NCI-H460 (cell line): ENCODE measurements at places on chromosomes 4 and X. TPM values are rescaled to one million over a fixed set of nuclear protein-coding genes. Genes with fewer than 3 reads are reported as not detected.

The MGST2 gene
- 38.6 and 39.8 TPM in 2 replicates for total RNA-seq

The TAPT1 gene
- 8.5 and 10.5 TPM in 2 replicates for total RNA-seq

The SLC49A3 gene
- total RNA-seq: not detected in 2 replicates

The CACNA1F gene
- total RNA-seq: 0.05 TPM in 1 of 2 replicates, not detected in the other

The CSAG1 gene
- not detected in 2 replicates for total RNA-seq

The MAGEA2B gene
- total RNA-seq: not detected in 2 replicates

The LDB2 gene
- not detected in 2 replicates for total RNA-seq

The GLRA2 gene
- total RNA-seq: not detected in 2 replicates

The LRIT3 gene
- total RNA-seq: not detected in 2 replicates

The IGSF1 gene
- 0.67 and 0.72 TPM in 2 replicates for total RNA-seq

The GPR50 gene
- total RNA-seq: not detected in 2 replicates

The RBM46 gene
- total RNA-seq: not detected in 2 replicates

The STOX2 gene
- 2.2 and 4.4 TPM in 2 replicates for total RNA-seq

The GCNA gene
- 3.6 and 5.3 TPM in 2 replicates for total RNA-seq

The HERC5 gene
- total RNA-seq: 2.6 and 3.0 TPM in 2 replicates

The STPG2 gene
- not detected in 2 replicates for total RNA-seq

The SHROOM3 gene
- 0.40 and 0.58 TPM in 2 replicates for total RNA-seq

The SORBS2 gene
- total RNA-seq: 22.0 and 23.8 TPM in 2 replicates

The MTTP gene
- 0.05 TPM in 1 of 2 replicates, not detected in the other for total RNA-seq

The XAGE1A gene
- 0.25 TPM in 1 of 2 replicates, not detected in the other for total RNA-seq

The HPGDS gene
- 28.7 and 32.3 TPM in 2 replicates for total RNA-seq

The LUZP4 gene
- total RNA-seq: not detected in 2 replicates

The PHKA1 gene
- 24.7 and 29.1 TPM in 2 replicates for total RNA-seq

The TBC1D19 gene
- 46.9 and 54.9 TPM in 2 replicates for total RNA-seq

The MMGT1 gene
- total RNA-seq: 39.1 and 39.2 TPM in 2 replicates

The TRPC5OS gene
- total RNA-seq: not detected in 2 replicates

The ARSJ gene
- 0.84 and 0.95 TPM in 2 replicates for total RNA-seq

The CHRNA9 gene
- total RNA-seq: 0.26 TPM in 1 of 2 replicates, not detected in the other
